Cardiac fibroblast (primary cell): ENCODE measurements at places on chromosomes 7 and 10.
A peak's percentile ranks its signal among the peaks of the same experiment; 100 is the strongest.

DNA sequence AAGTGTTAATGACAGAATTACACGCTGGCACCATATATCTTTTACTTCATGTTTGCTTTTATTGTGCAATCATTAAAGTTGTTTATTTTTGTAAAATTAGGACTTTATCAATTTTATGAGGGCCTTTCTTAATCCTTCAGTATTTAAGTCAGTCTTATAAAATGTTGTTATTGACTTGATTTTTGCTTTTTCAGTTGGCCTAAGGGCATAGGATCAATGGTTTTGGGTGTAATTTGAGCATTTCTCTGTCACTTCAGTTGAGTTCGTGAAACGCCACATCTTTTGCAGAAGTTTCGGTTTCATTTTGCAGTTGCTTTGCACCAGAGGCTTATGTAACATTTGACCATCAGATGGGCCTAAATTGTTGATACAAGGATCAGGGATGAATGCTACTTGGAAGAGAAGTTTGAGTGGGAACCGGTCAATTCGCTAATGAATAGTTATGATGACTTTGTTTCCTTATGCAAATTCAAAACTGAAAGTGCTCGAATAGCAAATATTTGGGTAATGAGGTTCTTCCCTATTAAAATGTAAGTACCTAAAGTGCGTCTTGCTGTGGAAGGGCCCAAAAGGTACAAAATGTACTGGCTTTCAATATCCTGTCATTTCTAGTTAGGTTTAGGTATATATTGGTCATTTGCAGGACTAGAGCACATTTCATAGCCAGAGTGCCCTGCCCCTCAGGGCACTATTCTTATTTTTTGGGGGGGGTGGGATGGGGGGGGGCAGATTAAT lies 340.9 kb downstream of the LRMDA start:
- DNase-seq, result peak; percentile 7

DNA sequence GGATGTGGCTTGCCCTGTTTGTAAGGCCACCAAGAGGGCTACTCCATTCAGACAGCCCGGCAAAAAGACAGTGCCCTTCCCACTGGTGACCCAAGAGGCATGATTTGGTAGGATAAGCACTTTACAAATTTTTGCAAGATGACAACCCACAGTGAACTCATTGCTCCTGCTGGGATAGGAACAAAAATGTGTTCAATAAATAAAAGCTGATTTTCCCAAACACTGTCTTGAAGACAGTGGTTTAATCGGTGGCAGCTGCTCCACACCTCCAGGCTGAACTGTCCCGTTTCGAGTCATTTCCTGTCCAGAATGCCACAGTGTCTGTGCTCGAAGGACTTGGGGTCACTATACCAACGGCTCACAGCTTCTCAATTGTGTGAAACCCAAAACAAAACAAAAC lies 45.1 kb upstream of the NPTX2 start:
- no peak for DNase-seq

DNA sequence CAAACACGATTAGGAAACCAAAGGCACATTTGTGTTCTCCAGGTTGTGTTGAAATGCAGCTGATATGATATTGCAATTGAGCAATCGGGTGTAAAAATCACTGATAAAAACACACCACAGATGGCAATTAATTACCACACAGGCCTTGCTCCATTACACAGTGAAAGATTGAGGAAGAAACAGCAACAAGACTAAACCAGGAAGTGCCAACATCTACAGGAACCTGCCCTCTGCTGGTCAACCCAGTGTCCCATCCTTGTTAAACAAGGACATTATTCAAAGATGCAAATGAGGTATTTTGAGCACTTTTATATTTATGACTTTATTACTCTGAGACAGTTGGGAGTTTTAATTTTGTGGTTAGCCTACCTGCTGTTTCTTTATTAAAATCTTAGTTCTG lies 765.6 kb upstream of the GHITM start:
- DNase-seq, result peak; percentile 52

DNA sequence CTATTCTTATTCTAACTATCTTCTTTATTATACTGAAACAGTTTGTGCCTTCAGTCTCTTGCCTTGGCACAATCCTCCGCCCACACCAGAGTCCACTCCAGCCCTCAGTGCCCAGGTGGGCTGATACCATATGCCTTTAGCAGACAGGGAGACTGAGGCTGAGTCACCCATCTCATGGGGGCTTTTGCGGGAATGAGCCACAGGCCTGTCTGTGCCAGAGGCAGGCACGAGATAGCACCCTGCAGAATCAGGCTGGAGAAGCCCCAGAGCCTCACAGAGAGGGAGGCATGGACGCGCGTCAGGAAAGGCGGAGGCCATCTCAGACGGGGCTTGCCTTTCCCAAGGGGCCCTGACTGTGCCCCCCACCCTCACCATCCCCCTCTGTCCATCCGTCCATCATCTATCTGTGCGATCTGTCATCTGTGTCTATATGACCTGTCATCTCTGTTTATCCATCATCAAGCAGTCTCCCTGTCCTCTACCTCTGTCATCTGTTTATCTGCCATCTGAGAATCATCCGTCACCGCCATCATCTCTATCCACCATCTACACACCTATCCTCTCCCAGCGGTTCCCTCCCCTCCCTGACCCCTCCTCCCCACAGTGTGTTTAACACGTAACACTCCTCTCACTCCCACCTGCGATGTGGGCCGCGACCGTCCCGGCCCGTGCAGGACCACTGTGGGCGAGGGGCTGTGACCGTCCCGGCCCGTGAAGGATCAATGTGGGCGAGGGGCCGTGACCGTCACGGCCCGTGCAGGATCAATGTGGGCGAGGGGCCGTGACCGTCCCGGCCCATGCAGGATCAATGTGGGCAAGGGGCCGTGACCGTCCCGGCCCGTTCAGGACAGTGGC lies 7.3 kb upstream of the ADAP1 start:
- DNase-seq, result no peak

DNA sequence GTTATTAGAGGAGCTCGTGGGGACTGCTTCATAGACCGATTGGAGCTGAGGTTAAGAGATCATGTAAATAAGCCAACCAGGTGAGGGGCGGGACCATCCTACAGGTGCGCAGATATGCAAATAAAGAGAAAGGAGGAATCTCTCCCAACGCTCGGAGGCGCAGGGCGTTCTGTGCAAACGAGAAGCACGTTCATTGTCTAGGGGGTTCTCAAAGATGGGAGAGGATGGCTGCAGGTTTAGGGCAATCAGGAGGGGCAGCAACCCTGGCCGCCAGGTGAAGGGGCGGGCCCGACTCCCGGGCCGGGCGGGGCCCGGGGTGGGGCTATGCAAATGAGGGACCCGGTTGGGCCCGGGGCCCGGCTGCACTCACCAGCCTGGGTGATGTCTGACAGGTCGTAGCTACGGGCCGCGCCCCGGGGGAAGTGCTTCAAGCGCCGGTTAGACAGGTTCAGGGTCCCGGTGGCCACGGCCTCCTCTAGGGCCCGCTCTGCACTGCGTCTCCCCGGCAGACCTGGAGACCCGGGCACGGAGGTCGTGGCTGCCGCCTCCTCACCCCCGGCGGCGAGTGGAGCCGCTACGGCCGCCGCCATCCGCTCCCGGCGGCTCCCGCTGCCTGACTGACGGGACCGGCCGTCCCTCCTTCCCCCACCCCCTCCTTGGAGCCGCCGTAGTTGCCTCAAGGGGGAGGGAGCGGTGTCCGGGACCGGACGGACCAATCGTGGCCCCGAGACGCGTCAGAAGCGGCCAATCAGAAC lies at the start of gene LRCH4:
LRCH4 (minus strand) TSS at position 619 of the 755 bp plus-strand sequence; CDS start at position 590, 29 bp downstream.
- DNase-seq, result no peak

GRCh38 chr7:108147031-108147563 lies 16.9 kb upstream of the LAMB4 start:
- no peak for DNase-seq

GRCh38 chr7:125032943-125033342 lies 103.3 kb upstream of the POT1 start:
- DNase-seq, result no peak

GRCh38 chr10:21497177-21497807 lies 28.2 kb downstream of the SKIDA1 start:
- peak; percentile 93 for DNase-seq

- peak; percentile 64 for DNase-seq
These were observed 41.6 kb downstream of the NEBL start for GRCh38 chr10:20855398-20856038.

DNA sequence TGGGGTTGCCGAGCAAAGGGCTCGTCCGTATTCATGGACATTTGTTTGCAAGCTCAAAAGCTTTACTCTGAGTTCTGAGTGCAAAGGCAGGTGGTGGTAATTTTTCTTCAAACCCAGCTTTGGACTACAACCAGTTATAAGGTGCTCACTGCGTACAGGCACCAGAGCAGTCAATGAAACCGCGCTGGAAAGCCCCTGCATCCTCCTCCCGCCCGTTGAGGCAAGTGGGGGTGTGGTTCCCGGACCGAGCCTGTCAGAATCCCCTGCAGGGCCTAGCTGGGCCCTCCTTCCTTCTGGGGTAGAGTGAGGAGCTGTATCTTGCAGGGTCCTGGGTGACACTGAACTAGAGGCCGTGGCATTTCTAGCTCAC lies 22.3 kb downstream of the AMZ1 start:
- DNase-seq, result no peak

GRCh38 chr10:37758074-37758473 lies 99.3 kb downstream of the ZNF248 start:
- no peak for DNase-seq

GRCh38 chr7:152046531-152046930 lies 21.1 kb downstream of the GALNT11 start:
- DNase-seq, result no peak

- DNase-seq, result peak; percentile 93
These were observed 1.7 kb upstream of the UPP1 start for GRCh38 chr7:48087349-48087748.

GRCh38 chr7:44288381-44288685 lies 37.1 kb downstream of the CAMK2B start:
- no peak for DNase-seq

DNA sequence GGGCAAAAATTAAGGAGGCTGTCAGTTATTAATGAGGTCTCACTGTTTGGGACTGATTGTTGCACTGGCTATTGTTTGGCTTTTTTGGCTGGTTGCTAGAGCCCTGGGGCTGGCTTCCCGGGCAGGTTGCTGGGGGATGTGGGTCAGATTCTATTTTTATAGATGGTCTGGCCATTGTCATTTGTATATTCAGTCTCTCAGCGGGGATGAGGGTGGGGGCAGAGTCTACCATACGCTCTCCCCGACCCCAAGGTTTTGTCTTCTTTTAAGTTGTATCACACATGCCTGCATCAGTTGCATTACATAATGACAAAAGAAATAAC lies 84.3 kb upstream of the GRB10 start:
- no peak for DNase-seq

- DNase-seq, result no peak
These were observed 18.0 kb upstream of the DUSP5 start for GRCh38 chr10:110479710-110480109.

DNA sequence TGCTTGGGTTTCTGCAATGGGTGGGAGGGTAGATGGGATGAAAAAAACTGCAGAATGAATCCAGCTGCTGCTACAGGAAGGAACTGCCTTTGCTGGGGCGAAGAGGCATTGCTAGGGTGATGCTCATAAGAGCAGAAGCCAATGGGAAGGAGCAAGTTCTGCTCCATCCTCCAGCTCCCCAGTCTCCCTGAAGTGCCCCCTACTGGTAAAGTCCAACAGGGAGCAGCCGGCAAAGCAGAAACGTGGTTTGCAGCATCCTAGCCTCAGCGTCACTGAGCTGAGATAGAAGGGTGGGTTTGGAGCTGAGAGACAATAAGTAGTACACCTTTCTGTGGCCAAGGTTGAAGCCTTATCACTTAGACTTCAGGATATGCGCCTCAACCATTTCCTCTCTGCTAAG lies 220.5 kb downstream of the CCSER2 start:
- no peak for DNase-seq

- DNase-seq, result no peak
These were observed 63.0 kb downstream of the VAX1 start for GRCh38 chr10:117075064-117075463.

GRCh38 chr10:78349911-78350663 lies 316.4 kb downstream of the RPS24 start:
- DNase-seq, result no peak

- peak; percentile 62 for DNase-seq
These were observed 26.7 kb upstream of the ABLIM1 start for GRCh38 chr10:114684822-114685209.

GRCh38 chr10:60114765-60115586 lies 208.6 kb upstream of the CCDC6 start:
- peak; percentile 91 for DNase-seq

DNA sequence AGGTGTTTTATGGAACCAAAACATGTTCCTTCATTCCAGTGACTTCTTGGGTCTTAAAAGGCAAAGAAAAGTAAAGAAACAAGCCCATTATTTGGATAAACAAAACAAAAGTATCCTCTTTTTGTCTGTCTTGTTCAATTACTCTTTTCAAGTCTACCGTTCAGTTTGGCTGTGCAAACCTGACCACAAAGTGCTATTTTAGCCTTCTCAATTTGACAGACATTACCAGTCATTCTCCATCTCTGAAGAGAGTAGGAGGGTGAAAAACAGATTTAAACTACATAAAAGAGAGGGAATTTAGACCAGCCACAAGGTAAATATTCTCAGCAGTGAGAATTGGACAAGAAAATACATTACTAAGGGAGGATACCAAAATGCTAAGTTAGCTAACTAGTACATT lies 145.2 kb downstream of the GRM3 start:
- DNase-seq, result no peak

GRCh38 chr7:114086537-114086913 lies 167.7 kb upstream of the PPP1R3A start:
- DNase-seq, result no peak

DNA sequence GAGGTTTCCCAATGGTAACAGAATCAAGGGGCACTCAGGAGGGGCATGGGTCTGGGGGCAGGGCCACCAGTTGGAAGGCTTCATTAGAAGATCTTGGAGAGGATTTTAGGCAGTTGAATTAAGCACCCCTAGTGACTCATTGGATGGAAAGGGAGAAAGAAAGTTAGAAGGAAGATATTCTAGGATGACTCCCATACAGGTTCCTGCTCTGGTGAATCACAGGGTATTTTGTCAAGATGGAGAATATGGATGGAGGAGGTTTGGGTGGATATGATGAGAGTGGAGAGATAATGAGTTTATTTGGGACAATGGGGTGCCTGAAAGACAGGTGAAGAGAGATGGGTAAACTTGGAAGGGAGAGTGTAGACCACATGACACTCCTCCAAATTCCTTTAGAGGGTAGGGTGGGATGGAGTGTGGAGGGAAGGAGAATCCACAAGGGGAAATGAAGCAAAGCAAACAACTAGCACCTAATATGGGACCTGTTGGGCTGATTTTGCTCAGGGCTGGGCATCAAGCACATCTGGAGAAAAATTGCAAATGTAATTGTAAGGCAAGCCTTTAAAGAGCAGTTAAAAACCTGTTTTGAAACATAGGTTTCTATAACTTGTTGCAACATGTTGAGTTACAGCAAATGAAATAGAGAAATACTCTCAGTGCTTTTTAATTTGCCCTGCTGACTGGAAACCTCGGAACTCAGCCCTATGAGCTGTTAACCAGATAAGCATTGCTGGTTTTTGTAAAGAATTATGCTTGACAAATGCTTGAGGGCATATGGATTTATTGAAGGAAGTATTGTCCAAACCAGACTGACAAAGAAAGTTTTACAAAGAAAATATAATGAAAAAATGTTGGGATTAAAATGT lies 2.9 kb upstream of the ENTPD7 start:
- peak; percentile 2 for DNase-seq

- DNase-seq, result no peak
These were observed 2.5 kb downstream of the PSAP start for GRCh38 chr10:71848325-71849275.

- no peak for DNase-seq
These were observed 156.3 kb downstream of the NEURL1 start for GRCh38 chr10:103649654-103650423.

- DNase-seq, result peak; percentile 26
These were observed 37.3 kb upstream of the SAMD9L start for GRCh38 chr7:93185303-93186027.

GRCh38 chr10:62582804-62583208 lies 208.6 kb downstream of the ZNF365 start:
- peak; percentile 97 for DNase-seq
